ENCODE measurements at places on chromosomes 1 and 21.

DNA sequence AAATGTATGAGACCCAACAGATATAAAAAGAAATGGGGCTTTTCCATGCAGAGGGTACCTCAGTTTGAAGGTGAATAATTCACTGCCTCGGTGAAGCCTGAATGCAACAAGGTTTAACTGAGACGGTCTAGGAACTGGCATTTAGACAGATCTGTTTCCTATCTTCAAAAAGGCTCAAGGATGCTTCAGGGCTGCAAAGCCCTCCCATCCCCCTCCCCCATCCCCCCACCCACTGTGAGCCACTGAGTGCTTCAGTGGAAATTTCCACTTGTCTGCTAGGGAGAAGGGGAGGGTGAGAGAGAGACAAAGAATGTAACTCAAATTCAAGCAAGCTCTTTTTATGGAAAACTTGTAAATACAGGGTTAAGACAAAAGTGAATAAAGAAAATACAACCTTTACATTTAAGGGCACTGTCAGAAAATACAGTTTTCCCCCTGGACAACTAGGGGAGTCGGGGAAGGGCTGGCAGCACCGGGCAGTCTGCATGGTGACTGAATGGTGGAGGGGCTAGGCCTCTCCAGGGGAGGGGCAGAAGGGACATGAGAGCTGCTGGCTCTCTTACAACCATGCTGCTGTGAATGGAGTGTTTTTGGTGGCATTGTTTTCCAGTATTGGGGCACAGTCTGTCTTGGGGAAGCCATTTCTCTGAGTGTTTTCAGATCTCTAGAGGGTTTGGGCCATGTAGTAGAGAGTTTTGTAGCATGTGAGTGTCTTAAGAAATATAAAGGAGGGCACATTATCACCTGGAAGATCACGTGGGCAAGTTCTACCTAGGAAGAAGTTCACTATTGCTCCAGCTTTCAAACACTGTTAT, 56.7 kb downstream of the MRPS6 start:
- DNase-seq: no peak

GRCh38 chr1:228005511-228006033, 1.2 kb upstream of the WNT3A start:
- DNase-seq: no peak

DNA sequence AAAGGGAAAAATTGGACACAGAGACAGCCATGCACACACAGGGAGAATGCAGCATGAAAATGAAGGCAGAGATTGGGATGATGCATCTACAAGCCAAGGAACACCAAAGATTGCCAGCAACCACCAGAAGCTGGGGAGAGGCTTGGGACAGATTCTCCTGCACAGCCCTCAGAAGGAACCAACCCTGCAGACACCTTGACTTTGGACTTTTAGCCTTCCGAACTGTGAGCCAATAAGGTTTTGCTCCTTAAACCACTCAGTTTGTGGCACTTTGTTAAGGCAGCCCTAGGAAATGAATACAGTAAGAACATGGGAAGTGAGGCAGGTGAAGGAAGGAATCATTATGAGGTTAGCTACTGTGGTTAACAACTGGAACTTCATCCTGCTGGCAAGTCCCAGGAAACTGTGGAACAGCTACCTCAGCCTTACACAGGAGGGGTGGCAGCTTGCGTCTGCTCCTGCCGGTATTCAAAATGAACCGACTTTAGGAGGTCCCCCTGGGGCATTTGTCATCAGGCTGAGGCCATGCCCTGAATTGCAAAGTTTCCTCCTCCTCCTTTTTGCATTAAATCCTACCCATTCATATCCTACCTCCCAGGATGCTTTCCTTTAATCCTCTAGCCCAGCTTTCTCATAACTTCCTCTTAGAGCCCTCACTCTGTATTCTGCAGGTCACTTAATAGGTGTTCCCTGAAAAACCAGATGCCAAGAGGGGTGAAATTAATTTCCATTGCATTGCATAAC, 15.4 kb downstream of the CD247 start:
- peak; percentile 11 for DNase-seq

DNA sequence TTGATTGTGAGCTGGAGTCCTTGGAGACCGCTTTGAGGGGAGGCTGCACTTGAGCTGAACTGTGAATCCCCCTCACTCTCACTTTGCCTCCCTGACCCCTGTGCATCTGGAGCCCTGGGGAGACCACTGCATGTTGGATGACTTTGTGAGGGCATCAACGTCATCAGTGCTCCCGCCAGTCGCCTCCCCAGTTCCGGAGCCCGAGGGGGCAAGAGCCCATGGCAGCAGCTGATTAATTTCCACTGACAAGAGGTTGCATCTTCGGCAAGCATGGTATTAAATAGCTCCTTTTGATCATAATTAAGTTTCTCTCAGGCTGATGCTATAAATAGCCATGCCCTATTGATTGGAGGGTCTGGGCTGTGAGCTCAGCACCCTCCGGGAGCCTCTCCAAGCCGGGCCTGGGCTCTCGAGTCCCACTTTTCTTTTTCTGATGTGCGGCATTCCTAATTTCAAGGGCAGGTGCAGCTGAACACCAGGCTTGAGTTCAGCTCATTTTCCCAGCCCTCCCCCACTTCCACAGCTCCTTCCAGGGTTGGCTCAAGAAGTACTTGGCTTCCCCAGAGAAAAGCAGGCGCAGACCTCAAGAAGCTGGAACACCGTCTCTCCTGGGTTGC, 33.2 kb downstream of the KCND3 start:
- DNase-seq: no peak

- DNase-seq: peak; percentile 81
These were observed at the start of gene DHRS3 for GRCh38 chr1:12617901-12618660. TSS of gene DHRS3 (minus strand) at chr1:12618210. CDS start at chr1:12617348, 862 bp downstream.

DNA sequence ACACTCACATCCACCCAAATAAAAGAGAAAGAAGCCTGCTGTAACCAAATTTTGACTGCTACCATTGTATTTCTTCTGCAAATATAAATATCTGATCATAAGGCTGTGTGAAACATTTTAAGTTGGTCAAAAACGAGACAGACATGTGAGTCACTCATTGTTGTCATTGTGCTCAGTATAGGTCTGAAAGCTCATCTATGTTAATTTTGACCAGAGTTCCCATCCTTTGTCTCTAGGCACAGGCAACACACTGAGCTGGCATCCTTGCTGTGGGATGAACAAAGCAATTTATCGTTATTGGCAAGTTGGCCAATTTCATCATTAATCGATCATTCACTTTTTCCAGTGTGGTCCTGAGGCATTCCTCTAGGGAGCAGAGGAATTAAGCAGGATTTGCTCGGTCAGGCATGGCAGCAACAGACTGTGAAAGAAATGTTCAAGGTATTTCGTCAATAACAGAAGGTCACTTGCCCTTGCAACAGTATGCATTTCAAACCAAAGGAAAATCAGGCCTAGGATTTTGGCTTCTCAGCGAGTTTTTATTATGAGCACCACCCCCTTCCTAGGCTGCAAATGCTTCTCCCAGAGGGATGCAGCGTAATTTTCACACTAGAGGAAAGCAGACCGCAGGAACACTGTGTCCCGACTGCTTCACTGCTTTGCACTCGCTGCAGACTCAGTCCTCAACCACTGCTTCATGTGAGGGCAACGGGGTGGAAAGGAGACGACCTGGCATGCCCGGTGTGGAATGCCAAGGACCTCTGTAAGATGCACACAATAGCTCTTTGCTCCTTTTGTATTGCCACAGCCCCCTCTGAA, 87.9 kb upstream of the SMYD2 start:
- DNase-seq: no peak

- peak; percentile 48 for DNase-seq
These were observed 13.6 kb downstream of the DENND1B start for GRCh38 chr1:197761654-197762053.

GRCh38 chr1:66681686-66682085, 70.6 kb upstream of the DYNLT5 start:
- no peak for DNase-seq

GRCh38 chr1:95321531-95321930, 87.5 kb downstream of the RWDD3 start:
- DNase-seq: no peak

- no peak for DNase-seq
These were observed 232.3 kb upstream of the B3GALT2 start for GRCh38 chr1:193418745-193419058.

GRCh38 chr1:201103666-201104065, 8.6 kb downstream of the CACNA1S start:
- DNase-seq: no peak

- peak; percentile 14 for DNase-seq
These were observed 87.2 kb downstream of the PEX14 start for GRCh38 chr1:10561955-10562354.

GRCh38 chr1:59113876-59114457, 182.9 kb upstream of the FGGY start:
- DNase-seq: no peak

DNA sequence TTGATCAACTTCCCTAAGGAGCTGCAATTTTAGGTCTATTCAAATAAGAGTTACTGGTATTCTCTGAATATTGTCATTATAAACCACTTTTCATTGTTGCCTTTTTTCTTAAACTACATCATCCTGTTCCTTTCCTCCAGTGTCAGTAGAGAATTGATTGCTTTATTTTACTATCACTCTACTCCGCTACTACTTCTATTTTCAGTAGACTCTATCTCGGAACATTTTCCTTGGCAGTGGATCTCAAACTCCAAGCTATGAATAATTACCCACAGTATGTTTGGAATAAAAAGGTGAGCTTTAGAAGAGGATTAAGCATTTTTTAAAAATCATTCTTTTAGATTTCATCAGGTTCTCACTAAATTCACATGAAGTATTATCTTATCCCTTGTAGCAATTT, 224.9 kb downstream of the GREM2 start:
- no peak for DNase-seq

GRCh38 chr1:55068638-55069037, 29.3 kb downstream of the PCSK9 start:
- no peak for DNase-seq

DNA sequence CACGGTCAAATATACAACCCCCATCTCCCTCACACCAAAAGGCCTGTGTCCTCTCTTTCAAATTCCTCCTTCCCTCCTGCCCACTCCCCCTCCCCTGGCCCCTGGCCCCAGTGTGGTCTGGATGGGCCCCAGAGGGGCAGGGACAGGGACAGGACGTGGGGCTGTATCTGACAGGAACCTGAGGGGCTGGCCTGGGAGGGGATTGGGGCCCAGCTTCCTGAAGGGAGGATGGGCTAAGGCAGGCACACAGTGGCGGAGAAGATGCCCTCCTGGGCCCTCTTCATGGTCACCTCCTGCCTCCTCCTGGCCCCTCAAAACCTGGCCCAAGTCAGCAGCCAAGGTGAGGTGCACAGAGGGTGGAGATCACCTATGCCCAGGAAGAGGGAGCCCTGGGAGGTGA, at the start of gene MPL:
Gene MPL (plus strand): TSS at position 231 of the 400 bp plus-strand sequence. CDS start 31 bp downstream, at position 262.
- DNase-seq: no peak

GRCh38 chr1:173042806-173043205, 7.9 kb downstream of the TNFSF18 start:
- no peak for DNase-seq

DNA sequence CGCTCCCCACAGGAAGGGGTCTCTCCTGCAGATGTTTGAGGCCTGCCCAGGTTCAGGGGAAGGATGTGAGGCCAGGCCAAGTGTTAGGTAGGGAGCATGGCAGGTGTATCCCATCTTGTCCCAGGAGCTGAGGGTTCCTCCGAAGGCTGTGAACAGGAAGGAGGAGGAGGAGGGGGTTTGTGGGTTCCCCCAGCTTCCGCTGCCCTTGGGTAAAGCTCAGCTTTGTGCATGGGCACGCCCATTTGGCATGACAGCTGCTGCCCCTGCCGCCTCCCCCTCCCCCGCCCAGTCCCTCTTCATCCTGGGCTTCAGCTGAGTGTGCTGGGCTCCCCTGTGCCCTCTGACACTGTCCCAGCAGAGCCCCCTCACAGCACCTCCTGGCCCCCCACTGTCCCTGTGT, 25.5 kb downstream of the TNFRSF8 start:
- peak; percentile 57 for DNase-seq

DNA sequence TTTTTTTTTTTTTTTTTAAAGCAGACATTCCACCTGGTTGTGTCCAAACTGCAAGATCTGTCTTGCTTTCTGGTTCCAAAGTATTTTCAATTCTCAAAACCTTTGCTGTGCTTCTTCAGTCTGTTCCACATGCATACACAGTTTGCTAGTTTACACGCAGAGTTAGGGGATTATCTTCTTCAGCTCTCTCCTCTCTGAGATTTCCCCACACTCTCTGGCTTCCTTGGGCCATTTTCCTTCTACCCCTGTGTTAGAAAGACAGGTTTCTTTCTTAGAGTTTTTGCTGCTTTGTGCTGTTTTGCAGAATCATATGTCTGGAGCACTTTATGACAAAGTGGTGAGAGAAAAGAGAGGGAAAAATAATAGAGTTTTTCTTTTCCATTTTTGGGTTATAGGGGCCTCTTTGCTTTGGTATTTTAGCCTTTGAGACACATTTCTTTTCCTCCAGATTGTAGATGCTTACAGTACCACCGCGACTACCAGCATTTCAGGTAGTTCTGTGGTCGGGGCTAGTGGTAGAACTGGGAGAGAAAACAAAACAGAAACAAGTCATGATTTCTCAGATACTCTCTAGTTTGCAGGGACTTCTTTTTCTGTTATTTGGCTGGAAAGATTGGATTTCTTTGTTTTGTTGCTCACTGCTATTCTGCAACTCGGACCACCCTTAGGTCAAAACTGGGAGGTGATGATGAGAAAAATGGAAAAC, 66.3 kb downstream of the RABGAP1L start:
- DNase-seq: no peak

DNA sequence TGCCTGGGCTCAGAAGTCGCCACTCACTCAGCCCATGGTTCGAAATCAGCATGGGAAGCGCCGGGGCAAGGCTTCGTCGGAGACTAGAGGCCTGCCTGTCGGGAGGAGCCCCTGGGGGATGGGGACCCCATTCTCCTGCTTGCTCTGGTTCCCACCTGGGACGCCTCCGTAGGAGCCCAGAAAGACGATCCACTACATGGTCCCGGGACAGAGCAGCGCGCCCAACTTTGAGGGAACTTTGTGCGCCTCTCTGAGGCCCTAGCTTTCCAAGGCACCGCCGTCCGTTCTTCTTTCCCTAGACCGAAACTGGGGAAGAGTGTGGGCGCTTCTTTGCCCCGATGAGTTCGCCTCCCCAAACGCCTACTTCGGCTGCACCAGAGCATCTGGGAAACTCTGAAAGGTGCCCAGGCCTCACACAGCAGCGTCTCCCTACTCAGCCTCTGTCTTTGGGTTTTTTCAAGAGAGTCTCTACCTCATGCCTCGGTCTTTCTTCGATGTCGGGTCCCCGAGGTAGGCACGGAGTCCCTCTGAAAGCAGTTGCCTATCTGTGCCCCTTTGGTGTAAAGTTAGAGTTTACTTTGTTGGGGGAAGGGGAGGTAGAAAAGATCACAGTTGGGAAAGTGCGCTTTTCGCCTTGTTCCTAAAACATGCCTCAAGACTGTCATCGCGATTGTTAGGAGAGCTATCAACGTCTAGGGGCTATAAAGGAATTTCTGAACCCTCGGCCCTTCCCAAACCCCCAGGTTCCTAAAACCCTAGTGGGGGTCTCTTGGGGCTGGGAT, 14.0 kb downstream of the NR5A2 start:
- no peak for DNase-seq

DNA sequence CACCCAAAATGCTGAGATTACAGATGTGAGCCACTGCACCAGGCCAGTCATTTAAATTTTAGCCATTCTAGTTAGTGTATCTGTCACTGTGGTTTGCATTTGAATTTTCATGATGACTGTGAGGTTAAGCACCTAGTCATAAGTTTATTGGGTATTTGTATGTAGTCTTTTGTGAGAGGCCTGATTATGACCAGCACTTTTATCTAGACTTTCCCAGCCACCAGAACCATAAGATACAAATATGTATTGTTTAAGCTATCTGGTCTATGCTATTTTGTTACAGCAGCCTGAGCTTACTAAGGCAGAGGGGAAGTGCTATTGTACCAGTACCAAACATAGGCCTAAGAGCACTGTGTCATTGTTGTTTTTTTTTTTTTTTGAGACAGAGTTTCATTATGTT, 19.9 kb upstream of the DNAJC6 start:
- DNase-seq: no peak
